ENCODE measurements at places on chromosomes 11 and 22.

- DNase-seq = no peak
Observed at GRCh38 chr11:13364388-13364787, 86.8 kb downstream of the BMAL1 start.

DNA sequence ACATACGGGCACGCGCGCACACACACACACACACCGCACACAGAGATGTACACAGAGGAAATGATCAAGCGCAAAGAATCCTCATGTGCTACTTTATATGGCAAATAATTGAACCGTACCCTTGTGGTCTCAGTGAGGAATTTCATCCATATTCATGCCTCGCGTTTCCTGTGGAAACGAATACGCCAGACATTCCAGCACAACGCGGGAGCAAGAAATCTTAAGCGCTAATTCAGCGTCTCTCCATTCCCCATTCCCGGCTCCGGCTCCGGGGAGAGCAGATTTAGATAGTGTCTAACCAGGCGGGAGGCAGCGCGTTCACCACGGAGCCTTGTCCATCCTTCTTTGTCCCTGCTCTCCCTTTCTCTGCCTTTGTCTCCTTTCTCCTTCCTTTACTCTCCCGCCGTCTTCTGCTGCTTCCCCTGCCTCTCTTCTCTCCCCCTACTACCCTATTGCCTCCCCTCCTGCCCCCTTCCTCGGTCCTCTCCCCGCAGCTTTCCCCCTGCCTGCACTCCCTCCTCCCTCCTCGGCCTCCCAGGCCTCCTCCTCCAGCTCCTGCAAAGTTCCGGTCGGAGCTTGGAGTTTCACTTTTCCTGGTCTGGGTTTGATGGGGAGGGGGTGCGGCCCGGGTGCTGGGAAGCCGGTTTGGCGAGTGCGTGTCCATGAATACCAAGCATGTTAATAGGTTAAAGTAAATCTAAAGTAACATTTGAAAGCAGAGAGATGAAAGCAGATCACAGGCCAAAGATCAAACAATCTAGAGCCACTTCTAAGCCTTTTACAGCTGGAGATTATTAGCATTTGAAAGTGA is 579.3 kb downstream of the BUD13 start:
- DNase-seq = no peak

DNA sequence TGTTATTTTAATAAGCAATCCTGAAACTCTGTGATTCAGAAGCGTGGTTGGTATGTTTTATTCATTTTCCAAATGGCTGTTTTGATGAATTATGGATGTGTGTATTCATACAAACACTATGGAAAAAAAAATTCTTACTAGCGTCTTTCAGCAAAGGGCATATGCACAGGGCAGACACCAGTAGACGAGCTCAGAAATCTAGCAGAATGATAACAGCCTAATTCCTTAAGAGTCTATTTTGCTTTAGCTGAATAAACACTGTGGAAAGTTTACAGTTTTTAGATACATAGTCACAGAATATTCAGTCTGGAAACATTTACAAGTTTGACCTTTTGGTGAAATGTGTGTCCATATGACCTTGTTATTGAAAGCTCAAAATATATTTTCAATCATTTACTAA is 418.8 kb upstream of the LUZP2 start:
- DNase-seq = no peak

DNA sequence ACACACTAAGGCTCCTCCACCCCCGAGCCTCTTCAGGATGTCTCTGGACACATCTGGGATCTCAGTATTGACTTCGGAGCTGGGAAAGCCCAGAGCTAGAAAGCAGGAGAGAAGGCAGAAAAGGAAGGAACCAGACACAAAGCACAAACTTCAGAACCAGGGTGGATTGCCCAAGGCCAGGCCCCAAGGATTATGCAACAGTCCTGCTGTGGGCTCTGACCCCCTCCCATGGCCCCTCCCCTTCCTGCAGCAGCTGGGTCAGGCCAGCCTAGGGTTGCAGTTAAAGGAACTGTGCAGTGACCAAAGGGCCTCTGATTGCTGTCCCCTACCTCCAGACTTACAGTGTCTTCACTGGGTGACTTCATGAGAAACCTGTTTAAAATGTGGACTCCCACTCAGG is 5.3 kb downstream of the KCNE3 start:
- DNase-seq = no peak

DNA sequence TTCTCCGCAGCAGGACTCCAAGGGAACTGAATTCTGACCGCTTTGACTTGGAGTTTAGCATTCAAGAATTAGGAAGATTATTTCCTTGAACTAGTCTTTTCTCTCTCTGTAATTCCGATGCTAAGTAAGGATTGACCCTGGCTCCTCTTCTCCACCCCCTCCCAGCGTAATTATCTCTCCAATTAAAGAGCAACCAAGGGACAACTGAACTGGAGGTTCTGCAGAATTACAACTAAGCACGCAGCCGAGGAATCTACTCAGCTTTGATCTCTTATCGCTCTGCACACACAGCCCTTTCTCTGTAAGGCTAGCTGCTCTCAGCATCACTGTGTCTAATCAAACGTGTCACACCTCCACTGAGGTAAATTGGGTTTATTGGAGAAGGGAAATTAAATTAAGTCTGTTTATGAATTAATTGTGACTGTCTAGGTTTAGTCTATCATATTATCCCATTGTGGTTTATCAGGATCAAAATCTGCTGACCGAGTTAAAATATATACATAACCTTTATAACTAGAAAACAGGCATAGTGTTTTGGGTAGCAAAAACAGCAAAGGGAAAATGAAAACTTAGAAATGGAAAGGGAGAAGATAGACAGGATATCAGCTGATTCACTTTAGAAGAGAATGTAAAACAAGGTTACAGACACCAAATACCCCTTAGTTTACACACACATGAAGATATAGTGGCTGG is 241.3 kb upstream of the LARGE1 start:
- no peak for DNase-seq

GRCh38 chr11:93783765-93784144 is 327 bp upstream of the MED17 start:
- DNase-seq = peak; percentile 3

DNA sequence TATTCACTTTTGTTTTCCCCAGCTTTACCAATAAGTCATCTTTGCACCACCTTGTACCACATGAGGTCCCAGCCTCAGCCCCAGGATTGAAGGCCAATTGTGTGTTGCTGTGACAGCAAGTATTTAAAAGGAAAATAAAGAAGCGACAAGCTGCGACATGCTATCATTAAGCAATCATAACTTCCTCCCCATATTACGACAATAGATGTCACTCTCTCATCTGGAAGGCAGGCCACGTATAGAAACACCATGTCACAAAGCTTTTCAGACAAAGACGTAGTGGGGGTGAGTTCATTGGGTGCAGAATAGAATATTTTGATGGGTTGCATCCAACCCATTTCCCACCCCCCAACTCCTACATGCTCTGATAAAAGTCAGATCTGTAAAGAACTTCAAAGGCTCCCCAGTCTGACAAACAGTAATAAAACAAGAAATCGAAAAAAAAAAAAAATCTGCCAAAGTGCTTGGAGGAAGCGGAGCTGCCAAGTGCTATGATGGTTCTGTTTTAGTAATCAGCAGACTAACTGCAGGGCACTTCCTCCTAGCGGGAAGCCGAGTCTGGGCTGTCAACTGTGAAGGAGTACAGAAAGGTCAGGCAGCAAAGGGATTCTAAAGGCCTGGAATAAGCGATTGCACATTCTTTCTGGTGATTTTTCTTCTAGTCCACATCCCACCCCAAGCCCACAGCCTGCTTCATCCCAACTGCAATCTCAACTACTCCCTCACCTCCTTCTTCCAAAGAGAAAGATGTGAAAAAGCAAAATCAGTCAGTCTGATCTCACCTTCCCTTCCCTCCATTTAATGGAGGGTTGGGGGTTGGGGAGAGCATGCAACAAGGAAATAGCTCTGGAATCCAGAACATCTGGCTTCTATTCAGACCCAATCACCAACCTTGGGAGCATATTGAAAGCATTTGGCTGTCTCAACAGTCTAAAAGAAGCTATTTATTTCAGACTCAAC is 131.4 kb upstream of the UBASH3B start:
- DNase-seq = no peak

DNA sequence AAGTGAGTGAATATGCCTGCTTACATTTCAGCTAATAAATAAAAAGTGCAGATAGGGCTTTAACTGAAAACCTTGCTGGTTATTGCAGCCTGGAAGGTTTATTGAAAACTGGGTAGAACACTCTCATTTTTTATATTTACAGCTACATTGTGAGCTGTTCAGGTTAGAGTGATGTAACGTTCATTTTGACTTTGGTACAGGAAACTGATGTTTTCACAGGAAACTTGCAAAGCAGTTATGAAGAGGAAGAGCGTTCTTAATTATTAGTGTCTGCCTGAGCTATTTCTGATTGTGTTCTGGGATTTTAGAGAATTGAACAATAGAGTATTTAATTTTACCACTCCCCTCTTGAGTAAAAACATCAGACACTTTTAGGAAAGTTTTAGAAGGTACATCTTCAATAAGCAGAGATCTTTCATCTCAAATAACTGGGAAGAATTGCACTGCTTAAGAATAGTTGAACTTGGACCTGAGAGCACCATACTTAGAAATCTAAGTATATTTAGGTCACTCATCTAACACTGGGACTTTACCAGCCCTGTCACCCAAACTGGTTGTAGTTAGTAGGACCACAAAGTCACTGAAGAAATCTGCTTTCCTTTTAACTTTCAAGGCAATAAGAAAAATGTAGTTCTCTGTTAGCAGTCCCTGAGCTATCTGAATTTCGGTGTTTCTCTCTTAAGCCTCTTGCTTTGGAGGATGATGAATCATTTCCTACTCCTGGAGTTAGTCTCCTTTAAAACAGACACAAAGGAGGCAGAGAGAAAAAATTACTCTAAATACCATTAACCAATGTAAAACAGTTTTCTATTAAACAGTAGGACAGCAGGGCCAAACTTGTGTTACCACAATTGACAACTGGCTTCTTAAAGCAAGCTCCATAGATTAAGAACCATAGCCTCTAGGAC is 128.6 kb upstream of the DDI1 start:
- no peak for DNase-seq

DNA sequence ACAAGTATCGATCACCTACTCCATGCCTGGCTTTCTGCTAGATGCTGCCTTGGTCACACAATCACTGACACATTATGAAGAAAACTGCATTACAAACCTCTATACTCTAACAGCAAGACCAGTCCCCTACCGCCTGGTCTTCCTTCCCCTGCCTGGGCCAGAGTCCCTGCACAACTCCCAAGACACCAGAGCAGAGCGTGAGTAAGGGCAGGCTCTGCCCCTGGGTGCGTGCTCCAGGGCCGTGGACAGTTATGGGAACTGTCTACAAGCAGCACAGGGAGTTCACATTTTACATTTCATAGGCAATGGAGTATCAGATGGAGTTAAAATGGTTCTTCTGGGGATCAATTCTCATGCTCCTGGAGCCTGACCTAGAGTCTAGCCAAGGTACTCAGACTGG is 6.5 kb downstream of the FZD4 start:
- DNase-seq = no peak

All from T follicular helper cell (primary cell).